ENCODE measurements at places on chromosomes 6 and 20.

DNA sequence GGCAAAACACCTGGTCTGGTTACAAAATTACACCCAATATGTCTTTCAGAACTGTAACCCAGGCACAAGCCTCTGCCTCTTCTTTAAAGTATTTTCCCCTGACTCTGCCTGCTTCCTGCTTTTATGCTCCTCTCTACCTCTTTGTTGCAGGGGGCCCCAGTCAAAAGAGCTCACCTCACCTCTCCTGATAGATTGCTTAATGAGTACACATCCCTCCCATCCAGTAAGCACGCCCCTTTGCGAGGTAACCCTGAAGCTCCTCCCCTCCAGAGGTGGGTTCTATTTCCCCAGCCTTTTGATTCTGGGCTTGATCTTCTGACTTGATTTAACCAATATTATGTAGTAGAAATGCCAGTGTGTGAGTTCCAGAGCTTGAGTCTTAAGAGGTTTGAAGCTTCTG lies 56.6 kb upstream of the EYA2 start:
- DNase-seq = no peak

DNA sequence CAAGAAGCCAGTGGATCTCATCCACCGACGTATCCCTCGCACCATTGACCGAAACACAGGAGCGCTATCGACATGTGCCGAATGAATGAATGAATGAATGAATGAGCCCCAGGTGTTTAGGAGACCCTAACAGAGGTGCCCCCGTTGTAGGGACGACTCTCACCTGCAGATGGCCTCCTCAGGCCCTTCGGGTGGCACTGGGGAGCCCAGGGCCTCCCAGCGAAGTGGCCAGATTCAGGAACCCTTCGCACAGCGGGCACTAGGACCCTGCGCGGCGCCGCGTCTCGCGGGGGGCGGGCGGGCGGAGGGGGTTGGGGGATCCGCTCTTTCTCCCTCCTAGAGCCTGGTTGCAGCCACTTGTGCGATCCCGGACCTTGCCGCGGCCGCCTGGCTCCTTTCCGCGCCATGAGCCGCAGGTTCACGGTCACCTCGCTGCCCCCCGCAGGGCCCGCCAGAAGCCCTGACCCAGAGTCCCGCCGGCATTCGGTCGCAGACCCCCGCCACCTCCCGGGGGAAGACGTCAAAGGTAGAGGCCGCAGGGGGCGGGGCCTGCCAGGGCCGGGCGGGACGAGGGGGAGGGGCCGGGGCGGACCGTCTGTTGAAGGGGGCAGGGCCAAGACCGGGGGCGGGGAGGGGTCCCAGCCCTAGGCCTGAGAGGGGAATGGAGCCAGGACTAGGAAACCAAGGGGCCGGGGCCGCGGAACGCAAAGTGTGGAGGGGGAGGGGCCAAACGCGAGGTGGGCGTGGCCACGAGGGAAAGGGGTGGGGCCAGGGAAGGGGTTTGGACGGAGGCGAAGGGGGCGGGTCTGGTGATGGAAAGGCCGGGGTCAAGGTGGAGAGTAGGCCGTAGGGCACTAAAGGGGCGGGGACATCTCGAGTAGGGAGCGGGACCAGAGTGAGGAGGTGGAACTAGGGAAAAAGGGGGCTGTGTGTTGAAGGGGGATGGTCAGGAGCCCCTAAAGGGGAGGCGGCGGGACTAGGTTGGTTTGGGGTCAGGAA lies 7.4 kb upstream of the SLC12A5 start:
- DNase-seq = peak; percentile 77

DNA sequence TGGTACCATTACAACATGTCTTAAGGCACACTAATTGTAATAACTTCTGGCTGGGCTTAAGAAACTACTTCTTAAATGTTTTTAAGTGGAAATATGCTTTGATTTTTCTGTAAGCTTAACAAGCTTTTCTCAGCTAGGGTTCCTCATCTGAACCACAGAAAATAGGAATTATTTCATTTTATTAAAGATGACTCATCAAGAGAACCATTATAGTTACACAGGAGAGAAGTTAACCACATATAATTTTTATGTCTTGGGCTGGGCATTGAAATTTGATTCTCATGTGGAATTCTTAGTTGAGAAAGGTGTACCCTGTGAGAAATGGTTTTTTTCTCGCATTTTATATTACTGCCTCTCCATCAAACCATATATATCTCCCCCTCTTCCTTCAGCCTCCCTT lies 75.1 kb downstream of the QKI start:
- DNase-seq = no peak

GRCh38 chr6:166987930-166988329 lies 11.3 kb upstream of the CEP43 start:
- no peak for DNase-seq

DNA sequence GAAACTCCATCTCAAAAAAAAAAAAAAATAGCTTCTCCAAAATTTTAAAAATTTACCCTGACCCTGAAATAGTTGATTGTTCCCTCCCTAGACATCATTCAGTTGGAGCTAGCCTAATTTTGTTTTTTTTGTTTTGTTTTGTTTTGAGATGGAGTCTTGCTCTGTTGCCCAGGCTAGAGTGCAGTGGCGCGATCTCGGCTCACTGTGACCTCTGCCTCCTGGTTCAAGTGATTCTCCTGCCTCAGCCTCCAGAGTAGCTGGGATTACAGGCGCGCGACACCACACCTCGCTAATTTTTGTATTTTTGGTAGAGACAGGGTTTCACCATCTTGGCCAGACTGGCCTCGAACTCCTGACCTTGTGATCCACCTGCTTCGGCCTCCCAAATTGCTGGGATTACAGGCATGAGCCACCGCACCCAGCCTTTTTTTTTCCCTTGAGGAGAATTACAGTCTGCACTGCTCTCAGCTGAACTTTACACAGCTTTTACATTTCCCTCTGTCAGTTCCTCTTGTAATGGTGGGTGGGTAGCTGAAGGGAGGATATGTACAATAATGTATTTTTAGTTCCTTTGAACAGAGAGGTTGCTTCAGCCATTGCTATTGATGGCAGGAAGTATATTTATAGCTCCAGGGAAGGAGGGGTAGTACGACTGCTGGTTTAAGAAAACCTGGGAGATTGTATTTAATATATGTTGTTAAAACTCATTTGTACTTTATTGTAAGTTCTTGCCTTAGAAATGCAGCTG lies 27.7 kb downstream of the PTPRA start:
- DNase-seq = no peak

DNA sequence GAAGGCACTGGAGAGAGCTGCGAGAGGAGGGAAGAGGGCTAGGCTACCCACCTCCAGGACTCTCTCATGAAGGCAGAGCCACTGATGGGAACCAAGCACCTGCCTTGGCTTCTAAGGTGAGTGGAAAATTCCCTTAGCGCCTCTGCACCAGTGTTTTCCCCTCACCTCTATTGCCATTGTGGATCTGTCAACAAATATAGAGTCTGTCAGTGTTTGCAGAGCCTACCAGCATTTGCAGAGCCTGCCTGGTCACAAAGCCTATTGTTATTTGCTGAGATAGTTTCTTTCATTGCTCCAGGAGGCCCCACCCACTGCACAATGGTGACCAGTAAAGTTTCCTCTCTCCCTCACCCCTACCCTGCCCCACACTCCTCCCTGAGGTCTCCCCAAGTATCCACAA lies 141.9 kb downstream of the MRPL14 start:
- no peak for DNase-seq

- no peak for DNase-seq
These were observed 63.3 kb upstream of the ZNF133 start for GRCh38 chr20:18224968-18225568.

DNA sequence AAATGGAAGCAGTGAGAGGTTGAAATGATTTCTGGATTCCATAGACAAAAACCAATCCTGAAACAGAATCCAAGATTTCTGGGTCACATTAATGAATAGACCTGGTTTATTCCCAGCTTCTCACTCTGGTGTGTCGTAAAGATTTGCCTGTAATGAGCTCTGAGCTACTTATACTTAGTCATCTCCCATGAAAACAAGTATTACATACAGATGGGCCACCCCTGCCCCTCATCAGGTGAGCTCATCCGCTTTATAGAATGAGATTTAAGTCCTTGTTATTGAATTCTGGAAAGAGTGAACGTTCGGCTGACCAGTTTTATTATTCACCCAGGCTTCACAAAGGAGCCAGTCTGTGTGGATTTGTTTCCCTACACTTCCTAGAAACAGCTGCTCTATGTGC lies 47.1 kb upstream of the TMEM181 start:
- no peak for DNase-seq

- peak; percentile 51 for DNase-seq
These were observed 12.7 kb downstream of the DEF6 start for GRCh38 chr6:35310265-35310831.

GRCh38 chr6:43825187-43826115 lies 55.4 kb downstream of the VEGFA start:
- no peak for DNase-seq

GRCh38 chr6:50791900-50792508 lies 26.7 kb upstream of the TFAP2B start:
- no peak for DNase-seq

DNA sequence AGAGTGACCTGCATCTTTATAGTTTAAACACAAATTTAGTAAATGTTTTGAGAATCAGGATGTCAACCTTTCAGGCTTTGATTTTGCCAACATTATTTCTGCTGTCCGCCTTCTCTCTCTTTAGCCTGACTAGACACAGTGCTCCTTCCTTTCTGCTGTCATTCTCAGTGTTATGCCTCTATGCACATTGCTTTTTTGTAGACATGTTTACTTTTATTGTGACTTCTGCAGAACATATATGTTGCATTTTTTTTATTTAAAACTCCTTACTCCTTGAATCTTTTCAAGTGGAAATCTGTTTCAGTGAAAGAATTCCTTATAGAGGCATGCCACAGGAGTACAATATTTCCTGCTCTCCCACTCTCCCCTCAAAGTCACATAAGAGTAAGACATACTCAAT lies 64.2 kb downstream of the LAMA4 start:
- DNase-seq = no peak

- DNase-seq = peak; percentile 2
These were observed 145.9 kb downstream of the SYCP2 start for GRCh38 chr20:59787538-59787890.

DNA sequence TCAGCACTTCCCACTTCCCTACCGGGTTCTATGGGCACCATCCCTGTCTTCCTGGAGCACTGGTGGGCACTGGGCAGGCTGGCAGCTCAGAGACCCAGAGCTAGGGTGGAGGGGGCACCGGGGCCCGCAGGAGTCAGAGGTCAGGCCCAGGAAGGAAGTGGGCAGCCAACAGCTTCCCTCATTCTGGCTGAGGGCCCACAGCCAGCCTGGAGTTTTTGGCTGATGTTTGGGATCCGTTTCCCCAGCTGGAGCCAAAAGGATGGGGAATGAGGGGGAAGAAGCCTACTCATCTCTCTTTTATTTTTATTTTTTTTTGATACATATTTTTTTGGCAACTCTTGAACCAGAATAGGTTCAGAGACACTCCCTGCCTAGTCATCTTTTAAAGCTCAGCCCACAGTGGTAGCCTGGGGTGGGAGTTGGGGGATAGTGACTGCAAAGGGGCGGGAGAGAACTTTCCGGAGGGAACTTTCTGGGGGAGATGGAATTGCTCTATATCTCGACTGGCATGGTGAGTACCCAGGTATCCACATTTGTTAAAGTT lies 54.2 kb upstream of the MLN start:
- DNase-seq = no peak

DNA sequence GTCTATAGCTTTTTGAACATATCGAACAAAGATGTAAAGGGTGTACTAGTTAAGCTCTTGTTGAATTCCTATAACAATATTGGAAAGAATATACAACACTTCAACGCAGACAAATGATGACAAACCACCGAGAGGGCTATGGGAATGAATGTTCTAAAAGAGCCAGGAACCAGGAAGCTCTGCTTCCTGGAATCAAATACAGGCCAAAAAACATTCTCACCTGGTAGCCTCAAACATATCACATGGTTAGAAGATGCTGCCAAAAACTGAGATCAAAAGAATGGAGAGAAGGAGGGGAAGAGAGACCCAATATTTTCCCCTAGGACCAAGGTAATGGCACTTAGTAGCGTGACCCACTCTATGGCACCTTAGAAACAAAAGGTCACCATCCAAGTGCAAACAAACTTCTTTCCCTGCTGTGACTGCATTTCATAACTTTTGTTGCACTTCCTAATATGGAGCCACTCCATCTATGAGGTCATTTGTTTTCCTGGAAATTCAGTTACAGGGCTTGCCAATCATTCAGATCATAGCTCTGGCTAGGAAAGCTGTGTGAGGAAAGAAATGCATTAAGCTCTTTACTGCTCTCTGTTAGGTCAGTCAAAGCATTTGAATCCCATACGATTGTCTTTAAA lies 199.2 kb upstream of the NT5E start:
- no peak for DNase-seq

GRCh38 chr20:37895166-37895565 lies 7.8 kb upstream of the VSTM2L start:
- no peak for DNase-seq

DNA sequence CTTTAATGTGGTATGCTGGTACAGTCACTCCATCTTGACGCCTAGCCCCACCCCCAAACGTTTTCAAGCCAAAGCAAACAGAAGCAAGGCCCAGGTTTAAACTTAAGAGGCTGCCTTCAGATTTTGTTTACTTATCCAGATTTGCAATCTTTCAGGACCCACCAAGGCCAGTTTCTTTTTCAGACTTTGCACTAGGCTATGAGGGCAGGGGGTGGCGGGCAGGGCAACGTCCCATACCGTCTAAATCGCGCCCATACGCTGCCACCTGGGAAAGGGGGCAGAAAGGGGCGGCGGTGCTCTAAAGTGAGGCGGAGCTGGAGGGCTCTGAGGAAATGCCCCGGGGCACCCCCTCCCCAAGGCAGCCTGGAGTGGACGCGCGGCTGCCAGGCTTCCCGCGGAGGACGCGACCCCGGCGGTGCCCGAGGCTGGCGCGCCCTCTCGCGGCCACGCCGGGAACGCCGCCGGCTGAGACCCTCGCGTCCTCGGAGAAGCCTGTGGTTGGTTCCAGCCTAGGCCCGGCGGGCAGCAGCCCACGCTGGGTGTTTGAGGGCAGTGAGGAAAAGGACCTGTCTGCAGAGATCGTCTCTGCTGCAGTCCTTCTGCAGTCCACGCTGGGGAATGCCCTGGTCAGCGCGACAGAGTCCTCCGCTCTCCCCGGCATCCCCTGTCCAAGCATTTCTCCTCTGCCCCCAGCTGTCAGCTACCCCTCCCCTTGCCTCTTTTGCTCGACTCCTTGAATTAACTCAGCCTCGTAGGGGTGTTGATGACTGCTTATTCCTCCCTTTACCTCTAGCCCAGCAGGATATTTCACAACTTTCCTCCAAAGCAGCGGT lies 129.2 kb upstream of the PRND start:
- DNase-seq = peak; percentile 71

DNA sequence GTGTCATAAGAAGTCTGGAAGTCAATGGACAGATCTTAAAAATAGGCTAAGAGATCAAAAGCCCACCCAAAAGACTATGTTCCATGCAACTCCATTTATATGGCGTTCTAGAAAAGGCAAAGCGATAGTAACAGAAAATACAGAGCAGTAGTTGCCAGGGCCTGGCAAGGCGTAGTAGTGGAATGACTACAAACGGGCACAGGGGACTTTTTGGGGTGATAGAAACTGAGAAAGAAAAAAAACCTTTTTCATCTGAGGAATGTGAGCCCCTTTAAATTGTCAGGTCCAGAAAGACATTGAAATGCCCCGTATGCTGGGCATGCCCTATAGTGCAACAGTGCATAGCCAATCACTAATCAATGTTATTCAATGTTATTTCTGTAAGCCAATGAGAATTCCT lies 47.2 kb upstream of the FAM50B start:
- DNase-seq = no peak
